Thymus (tissue), 14 donors: ENCODE measurements at places on chromosomes 7 and 10.

GRCh38 chr7:53035499-53036412 is at the start of gene POM121L12:
Gene POM121L12 (plus strand): TSS chr7:53035633. CDS start chr7:53035672, 39 bp downstream.
- no peak for DNase-seq

DNA sequence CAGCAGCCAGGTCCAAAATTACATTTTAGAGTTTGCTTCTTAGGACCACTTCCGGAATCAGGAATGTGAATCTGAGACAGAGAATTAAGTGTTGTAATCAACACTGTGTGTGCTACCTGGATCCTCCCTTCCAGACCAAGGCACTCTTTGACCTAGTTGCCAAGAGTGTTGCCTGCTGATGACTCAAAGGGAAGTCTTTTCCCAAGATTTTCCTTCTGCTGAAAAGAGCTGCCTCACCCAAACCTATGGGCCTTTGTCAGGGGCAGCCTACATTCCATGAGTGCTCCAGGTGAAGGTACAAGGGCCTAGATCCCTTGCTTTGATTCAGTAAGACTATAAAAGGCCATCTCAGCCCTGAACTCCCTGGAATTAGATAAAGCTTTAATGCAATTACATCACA is 712.5 kb upstream of the ANKRD30A start:
- DNase-seq: no peak

GRCh38 chr7:100826514-100827329 is 601 bp downstream of the EPHB4 start:
- no peak for DNase-seq

- no peak for DNase-seq
These were observed 122.6 kb upstream of the PTER start for GRCh38 chr10:16314259-16314658.

DNA sequence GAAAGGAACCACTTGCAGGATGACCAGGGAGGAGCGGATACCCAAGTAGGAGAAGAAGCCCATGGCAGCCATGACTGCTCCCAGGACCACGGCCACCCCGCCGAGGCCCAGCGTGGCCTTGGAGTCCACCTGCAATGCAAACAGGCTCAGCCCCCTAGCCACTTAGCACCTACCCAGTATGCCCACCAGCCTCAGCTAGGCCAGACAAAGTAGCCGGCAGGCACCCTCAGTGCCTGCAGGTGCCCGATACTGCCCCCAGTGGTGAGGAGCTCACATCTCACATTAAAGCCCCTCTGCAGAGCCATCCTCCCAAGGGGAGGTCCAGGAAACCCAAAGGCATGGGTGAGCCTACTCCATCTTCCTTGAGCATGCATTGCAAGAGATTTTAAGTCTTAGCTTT is 6.6 kb downstream of the NPC1L1 start:
- DNase-seq: peak; percentile 55

- DNase-seq: no peak
These were observed 1.4 kb upstream of the MUC17 start for GRCh38 chr7:101018271-101019167.

- DNase-seq: no peak
These were observed 5.5 kb downstream of the CREB3L2 start for GRCh38 chr7:137996386-137996851.

DNA sequence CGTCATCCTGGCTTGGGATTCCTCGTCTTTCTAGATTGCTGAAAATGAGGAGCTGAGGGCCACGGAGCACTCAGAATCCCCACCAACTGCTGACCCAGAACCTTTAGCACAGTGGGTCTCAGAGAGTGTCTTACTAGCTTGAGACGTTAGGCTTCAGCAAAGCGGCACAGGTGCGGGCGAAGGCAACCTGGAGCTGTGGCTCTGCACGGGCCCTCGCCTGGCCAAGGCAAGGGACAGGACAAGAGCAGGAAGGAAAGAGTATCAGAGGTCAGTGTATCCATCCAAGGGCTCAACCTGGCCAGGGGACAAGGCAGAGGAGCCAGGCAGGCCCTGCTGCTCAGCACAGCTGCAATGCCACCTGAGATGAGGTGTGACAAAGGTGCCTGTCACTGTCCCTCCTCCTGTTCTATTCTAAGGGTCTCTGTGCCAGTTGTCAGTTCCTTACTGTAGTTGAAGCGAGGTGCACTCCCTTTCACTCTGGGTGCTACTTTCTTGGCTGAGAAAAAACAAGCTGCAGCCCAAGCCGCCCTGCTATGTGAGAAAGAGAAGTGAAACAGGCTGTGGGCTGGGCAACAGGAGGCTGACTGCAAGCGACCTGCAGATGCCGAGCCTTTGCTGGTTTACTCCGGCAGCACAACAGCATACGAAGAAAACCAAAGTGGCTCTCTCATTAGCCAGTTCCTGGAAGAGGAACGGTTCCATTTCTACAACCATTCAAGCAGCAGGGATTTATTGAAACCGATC is 33.3 kb upstream of the KDM7A start:
- peak; percentile 27 for DNase-seq

DNA sequence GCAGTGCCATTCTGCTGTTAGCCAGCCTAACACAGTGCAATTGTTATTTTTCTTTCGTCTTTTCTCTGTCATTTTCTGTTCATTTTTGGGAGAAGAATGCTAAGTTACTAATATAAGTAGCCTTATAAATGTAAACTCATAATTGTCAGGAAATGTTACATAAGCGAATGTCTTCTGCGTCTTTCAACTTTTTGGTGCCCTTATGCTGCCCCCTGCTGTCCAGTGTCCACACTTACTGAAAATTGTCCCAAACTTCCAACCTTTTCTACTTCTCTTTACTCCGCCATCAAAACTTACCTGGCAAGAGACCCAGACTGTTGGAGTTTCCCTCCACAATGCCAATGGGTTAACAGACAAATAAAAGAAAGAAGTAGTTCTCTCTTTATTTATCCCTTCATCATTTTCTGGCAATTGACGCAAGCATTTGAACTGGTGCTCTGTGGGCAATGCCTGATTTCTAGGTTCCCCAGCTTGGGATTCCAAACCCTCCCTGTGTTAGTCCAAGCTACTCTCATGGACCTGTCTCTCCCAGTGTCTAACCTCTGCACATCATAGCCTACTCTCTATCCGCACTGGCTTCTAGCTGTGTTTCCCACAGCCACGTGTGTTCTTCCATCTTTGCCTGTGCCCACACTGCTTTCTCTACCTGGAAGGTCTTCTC is 21.0 kb upstream of the EPC1 start:
- no peak for DNase-seq

DNA sequence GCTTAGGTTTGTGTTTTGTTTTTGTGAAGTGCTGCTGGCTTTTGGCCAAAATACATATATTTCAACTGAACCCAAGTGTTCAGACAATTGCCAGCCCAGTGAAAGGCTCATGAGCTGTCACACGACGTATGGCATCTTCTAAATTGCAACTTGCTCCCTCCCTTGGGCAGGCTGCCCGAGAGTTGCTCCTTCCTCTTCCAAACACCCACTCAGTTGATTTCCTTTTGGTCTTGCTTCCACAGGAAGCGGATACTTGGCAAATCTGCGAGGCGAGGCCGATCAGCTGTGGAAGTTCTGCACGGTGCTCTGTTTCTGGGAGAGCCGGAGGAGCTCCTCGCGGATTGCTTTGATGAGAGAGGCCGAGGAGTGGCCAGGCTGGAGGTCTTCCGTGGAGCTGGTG is 39.6 kb upstream of the ATP6V0A4 start:
- DNase-seq: no peak

DNA sequence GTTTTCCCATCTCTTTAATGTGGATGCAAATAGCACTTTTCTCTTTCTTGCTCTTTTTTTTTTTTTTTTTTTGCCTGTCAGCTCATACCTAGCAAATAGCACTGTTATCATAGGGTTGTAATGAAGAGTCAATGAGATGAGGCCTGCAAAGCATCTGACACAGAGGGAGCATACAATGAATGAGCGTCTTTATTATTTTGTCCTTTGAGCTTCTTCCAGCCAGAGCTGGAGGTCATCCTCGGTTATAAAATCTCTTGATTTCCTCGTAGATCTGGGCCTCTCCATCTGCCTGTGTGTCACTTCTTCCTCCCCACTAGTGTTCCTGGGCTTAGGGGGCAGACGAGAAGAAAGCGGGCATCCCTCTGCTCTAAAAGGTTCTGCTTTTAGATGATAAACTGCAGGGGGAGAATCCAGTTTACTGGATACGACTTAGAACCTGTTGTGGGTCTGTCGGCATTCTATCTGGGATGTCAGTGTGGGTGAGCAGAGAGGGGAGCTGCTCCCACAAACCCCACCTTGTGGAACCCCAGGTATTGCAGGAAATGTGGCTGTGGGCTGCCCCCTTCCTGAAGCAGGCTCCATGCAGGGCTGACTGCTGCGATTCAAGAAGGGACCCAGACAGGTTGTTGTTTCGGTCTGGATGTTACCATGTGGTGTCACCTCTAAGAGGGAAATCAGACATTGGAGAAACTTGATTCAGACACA is 135.8 kb upstream of the GPR26 start:
- DNase-seq: no peak

- DNase-seq: no peak
These were observed 2.1 kb upstream of the JMJD1C start for GRCh38 chr10:63467841-63468240.

- no peak for DNase-seq
These were observed 11.6 kb downstream of the PAPSS2 start for GRCh38 chr10:87671139-87671815.

DNA sequence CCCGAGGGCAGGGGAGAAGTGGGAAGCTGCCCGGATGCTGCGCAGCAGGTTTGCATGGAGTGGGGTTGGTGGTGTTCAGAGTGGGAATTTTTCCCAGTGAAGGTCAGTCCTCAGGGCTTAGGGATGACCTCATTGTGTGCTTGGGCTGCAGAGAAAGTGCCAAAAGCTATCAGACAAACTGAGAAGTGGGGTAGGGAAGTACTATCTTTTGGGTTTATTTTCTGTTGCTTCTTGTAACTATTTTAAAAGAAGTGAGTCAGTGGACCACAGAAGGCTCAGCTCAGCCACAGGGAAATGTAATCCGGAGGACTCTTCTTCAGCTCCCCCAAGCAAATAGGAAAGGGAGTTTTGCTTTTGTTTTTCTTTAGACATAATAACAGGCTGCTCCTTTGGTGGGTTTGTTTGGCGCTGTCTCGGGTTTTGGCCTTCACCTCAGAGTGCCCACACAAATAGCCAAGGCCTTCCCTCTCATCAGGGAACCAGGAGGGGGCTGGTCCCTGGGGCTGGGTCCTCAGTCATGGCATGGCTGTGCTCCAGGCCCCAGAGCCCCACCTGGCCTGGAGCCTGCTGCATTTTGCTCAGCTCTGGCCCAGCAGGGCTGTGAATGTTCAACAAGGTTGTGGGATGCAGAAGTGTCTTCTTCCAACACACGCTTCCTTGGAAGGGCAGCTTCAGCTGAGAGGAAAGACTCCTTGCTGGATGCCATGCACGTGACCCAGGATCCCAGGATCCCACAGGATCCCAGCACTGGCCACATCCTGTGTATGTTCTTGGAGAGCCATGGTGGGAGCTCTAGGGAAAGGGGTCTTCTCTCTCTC is 5.4 kb upstream of the FAM170B start:
- DNase-seq: no peak

GRCh38 chr7:101717628-101718357 is 88.7 kb upstream of the MYL10 start:
- no peak for DNase-seq

DNA sequence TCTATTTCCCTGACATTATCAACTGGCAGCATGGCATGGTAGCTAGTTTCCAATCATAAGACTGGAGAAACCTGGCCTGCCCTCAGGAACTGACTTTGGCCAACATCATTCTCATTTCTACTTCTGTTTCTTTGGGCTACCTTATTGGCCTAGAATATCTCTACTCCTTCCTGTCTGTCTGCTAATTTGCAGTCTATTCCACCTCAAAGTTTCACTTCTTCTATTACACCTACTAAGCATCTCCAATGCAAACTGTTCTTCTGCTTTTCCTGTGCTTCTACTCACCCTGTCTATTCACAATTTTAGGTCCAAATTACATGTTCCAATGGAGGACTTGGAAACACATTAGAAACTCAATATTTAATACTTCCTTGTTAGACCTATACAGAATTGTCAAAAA is 65.6 kb downstream of the ZNF503 start:
- DNase-seq: no peak

- no peak for DNase-seq
These were observed 12.7 kb downstream of the CUL1 start for GRCh38 chr7:148711191-148712102.

DNA sequence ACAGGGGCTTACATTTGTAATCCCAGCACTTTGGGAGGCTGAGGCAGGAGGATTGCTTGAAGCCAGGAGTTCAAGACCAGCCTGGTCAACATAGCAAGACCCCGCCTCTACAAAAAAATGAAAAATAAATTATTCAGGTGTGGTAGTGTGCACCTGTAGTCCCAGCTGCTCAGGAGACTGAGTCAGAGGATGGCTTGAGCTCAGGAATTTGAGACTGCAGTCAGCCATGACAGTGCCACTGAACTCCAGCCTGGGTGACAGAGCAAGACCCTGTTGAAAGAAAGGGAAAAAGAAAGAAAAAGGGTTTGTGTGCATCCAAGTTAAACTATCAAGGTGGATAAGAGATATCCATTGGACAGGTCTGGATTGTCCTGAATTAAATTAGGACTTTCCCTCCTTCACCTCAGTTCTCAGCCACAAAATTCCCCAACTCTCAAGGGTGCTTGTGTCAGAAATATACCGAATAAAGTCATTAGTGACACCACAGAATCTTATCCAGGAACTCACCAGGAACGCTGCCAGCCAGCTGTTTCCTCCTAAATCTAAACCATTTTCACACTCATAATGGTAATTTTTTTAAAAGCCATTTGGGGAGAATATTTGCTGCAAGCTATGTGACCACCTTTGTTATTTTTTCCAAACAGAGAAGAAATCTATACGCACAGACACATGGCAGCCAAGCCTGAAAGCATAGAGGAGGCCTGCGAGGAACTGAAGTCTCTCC is 12.0 kb downstream of the AFAP1L2 start:
- DNase-seq: no peak
